Fibroblast of skin of right biceps (primary cell): ENCODE measurements at places on chromosomes 12 and 14.

DNA sequence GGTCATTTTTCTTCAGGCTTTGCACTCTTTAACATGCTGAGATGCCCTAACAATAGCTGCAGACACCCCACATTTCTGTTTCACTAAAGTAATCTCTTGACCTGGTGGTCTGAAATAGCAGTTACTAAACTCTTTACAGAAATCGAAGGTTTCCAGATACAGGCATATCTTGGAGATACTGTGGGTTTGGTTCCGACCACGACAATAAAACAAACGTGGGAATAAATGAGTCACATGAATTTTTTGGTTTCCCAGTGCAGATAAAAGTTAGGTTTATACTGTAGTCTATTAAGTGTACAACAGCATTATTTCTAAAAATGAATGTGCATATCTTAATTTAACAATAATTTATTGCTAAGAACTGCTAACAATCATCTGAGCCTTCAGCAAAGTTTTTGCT lies 208.7 kb downstream of the EGLN3 start:
- DNase-seq = peak; percentile 40

GRCh38 chr12:80107221-80107620 lies 7.9 kb downstream of the OTOGL start:
- peak; percentile 83 for DNase-seq

DNA sequence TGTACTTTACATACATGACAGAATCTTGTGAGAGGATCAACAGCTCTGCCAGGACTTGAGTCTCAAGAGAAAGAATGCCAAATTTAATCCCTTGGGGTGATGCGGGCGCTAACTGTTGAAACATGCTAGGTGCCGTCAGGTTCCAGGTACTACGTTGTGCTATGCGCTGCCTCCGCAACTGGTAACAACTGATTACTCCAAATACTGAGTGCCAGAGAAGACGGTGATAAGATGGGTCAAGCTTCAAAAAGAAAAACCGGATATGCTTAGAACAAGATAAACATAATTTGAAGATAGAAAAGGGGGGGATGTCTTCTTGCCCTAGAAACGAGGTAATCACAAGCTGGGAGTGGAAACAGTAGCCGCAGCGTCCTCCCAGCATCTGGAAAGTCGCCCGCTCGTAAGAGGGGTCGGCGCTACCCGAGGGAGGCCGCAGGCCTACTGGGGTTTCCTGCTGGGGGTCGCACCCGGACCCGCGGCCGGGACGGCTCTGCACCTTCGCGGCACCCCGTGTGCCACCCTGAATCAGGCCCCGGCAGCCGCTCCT lies 678 bp downstream of the ZBTB25 start:
- no peak for DNase-seq

GRCh38 chr14:51188566-51189185 lies 51.4 kb upstream of the TMX1 start:
- DNase-seq = no peak

DNA sequence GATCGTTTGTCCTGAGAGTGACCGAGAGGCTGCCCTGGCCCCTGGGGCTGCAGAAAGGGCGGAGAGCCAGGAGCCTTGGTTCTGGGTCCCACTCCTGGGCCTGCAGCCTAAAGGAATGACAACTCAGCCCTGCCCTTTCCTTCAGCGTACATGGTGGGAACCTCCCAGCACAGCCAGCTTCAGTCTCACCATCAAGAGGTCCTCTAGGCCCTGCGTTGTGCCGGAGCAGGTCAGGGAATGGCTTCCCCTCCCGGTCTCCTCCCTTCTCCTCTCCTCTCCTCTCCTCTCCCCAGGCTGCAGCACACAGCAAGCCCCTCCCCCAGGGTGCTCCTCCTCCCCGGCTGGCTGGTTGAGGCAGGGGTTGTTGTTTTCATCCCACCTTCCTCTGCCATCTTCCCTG lies 44.6 kb upstream of the TUNAR start:
- no peak for DNase-seq

DNA sequence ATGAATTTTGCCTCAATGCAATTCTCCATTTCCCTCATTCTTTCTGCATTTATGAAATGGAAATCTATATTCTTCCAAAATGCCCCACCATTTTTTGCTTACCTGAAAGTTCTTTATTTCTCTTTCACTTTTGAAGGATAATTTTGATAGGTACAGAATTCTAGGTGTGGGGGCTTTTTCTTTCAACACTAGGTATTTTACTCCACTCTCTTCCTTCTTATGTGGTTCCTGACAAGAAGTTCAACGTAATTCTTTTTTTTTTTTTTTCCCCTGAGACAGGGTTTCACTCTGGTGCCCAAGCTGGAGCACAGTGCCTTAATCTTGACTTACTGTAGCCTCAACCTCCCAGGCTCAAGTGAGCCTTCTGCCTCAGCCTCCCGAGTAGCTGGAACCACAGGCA lies 26.3 kb upstream of the OASL start:
- DNase-seq = no peak

- DNase-seq = no peak
Measured at GRCh38 chr12:65098364-65098763, 22.7 kb downstream of the WIF1 start.

GRCh38 chr12:63457857-63458256 lies 210.4 kb downstream of the DPY19L2 start:
- no peak for DNase-seq

DNA sequence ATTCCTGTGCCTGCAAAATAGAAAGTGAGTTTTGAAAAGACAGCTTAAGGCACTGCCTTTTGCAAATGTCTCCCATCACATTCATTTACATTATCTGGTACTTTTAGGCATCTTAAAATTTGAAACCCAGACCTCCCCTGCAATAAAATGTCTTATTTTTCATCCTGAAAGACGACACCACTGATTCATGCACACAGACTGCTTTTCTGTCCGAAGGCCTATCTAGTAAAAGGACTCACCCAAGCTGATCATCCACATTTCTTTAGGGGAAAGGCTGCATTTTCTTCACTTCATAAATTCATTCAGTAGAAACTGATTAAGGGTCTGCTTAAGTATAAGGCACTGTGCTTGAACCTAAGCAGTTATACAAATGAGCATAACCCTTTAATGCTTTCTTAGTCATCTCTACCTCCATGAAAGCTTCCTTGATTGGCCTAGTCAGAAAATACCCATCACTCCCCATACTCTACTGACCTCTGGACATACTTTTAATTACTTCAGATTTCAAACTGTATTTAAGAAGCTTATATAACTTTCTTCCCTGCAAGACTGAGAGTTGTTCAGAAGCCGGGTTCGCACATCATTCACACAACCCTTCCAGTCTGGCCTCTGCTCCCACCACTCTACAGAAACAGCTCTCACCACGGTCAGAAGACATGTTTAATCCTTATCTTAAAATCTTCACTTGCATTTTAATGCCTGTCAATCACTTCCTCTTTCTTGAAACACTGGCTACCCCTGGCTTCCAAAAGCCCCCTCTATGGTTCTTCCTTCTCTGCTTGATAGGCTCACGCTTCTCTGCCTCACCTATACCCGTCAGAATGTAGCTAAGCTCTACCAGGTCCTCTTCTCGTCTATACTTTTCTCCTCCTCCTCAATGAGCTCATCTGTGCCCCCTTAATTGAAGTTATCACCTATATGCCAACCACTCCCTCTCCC lies 288.6 kb downstream of the MED13L start:
- peak; percentile 9 for DNase-seq

DNA sequence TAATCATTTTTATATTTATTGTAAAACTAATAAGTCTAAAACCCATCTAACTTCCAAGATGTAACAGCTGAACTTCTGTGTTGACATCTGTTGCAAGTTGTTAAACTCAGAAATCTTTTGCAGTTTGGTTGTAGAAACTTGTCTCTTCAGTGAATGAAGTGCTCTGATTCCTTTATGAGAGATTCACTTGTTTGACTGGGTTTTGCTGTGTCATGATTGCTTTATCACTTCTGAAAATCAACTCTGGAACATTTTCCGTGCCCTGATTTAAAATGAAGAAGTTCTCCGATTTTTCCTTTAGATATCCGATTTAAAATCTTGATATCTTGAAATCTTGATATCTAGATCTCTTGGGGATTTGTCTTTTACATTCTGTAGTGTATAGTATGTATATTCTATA lies 65.1 kb downstream of the DIP2B start:
- DNase-seq = no peak

- DNase-seq = no peak
Measured at GRCh38 chr12:70252832-70253231, 9.6 kb downstream of the CNOT2 start.

DNA sequence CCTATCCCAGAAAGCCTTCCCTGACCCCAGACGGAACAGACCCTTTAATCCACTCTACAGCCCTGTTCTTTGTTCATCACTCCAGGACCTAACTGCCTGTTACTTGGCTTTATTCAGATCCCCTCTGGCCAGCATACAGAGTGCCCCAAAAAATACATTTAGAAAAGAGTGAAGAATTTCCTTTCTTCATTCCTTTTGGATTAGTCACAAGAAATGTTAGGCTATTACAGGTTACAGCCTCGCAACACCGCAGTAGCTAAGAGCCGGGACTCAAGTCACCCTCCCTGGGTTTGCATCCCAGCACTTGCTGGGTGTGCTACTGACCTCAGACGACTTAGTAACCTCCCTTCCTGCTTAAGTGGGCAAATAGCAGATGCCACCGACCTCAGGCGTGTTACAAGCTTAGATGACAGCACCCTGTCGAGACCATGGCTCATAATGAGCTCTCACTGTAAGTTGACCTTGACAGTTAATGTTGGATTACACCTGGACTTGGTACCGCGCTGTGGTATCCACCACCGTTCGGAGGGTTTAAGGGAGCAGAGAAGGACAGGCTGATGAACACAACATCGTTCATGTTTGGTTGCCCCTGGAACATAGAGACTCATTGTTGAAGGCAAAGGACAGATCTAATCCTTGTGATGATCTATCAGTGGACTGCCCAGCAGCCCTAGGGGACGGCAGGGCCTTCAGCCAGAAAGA lies 12.9 kb downstream of the GLRX5 start:
- peak; percentile 52 for DNase-seq

DNA sequence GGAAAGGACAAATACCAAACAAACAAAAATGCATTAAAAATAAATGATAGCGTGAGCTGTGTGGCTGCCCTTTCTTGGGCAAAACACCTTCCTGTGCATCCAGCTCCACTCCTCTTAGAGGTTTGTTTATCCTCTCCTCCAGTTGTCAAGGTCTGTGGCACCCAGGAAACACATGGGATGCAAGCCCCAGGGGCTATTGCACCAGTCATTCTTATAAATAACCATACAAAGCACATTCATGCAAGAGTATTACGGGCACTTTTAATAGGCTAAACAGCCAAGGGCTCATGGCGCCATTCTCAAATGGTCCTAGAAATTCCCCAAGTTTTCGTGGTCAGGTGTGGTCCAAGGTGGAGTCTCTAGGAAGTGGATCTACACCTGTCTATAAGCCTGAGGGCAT lies 257.0 kb downstream of the DPF3 start:
- no peak for DNase-seq

DNA sequence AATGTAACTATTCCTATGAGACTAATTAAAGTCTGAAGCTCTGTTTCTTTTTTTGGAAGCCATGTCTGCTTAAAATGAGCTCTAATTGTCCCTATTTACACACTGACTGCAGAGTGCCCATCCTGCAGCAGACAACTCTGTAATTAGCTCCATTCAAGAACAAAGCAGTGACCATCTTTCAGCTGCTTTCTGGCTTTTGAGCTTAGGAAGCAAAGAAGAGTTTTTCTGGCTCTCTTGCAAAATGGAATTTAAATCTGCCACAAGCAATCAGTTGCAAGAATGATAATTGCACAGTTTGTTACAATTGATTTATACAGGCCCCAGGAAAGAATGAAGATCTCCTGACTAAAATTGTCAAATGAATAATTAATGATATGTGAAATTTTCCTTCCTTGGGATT lies 83.4 kb downstream of the GAS2L3 start:
- DNase-seq = no peak

GRCh38 chr12:26401874-26402273 lies 206.5 kb downstream of the SSPN start:
- DNase-seq = no peak

DNA sequence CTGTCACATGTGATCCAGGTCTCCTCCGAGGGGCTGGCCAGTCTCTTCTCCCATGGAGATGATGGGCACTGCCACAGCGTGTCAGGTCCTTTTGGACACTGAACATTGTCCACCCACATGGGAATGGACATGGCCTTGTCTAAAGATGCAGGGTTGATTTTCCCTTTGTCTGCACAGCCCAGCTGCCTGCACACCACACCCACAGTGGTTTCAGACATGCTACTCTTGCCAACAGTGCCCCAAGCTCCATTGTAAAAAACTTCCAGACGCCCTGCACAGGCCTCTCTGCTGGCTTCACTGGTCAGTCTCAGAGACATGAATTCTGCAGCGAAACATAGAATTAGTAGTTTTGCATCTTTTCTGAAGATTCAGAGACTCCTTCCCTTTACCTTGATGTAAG lies 18.5 kb downstream of the CD163 start:
- no peak for DNase-seq

GRCh38 chr14:52312931-52313355 lies 1.2 kb upstream of the PTGER2 start:
- no peak for DNase-seq

GRCh38 chr14:65495196-65495595 lies 82.7 kb downstream of the FUT8 start:
- peak; percentile 8 for DNase-seq

GRCh38 chr12:101414533-101415119 lies 7.1 kb upstream of the ARL1 start:
- DNase-seq = peak; percentile 35

GRCh38 chr14:48027115-48027514 lies 351.7 kb upstream of the MDGA2 start:
- DNase-seq = no peak

DNA sequence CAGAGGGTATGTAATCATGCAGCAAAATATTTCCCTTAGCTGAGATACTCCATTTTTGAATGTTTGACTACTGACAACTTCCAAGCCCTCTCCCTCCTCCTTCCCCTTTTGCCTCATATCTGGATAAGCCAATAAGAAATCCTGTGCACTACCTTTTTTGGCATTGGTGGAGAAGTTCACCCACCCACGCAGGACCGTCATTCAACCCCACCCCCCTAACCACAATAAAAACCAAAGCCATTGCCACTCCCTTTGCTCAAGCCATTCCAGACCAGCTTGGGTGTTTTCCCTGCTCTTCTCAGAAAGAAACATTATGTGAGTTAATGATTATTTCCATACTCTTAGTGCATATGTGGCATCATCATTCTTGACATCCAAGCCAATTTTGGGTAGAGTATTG lies 176.7 kb downstream of the PTPN11 start:
- DNase-seq = no peak

GRCh38 chr12:32517966-32518365 lies 118.6 kb downstream of the FGD4 start:
- DNase-seq = no peak

GRCh38 chr12:49567302-49567610 lies 686 bp downstream of the MCRS1 start:
- no peak for DNase-seq
